ENCODE measurements at places on chromosomes 4 and X.

DNA sequence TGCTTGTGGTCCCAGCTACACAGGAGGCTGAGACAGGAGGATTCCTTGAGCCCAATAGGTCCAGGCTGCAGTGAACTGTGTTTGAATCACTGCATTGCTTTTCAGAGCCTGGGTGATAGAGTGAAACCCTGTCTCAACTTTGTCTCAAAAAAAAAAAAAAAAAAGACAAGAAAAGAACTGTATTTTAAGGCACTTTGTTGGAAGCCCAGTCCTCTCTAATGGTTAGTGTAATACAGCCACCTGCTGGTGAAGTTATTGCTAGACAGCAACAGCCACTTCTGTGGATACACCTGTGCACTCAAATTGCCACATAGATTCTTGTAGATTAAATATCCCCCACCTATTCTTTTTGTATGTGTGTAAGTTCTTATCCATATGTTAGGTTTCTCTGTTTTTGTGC lies 10.1 kb upstream of the FGG start:
- no peak for DNase-seq

DNA sequence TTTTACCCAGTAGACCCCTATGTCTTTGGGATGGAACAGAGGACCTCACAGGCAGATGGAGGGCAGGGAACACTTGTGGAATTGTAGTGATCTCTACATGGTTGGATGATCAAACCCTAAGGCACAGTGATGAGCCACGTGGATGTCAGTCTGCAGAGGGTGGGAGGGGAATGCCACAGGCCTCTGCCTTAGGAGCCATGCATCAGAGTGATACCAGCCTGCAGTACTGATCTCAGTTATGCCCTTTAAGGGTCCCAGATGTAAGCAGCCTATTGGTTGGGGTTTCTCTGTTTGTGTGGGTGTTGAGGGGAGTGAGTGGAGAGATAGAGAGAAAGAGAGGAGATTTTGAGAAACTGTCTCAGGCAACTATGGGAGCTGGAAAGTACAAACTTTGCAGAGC lies 39.9 kb upstream of the XAGE1B start:
- DNase-seq = no peak

DNA sequence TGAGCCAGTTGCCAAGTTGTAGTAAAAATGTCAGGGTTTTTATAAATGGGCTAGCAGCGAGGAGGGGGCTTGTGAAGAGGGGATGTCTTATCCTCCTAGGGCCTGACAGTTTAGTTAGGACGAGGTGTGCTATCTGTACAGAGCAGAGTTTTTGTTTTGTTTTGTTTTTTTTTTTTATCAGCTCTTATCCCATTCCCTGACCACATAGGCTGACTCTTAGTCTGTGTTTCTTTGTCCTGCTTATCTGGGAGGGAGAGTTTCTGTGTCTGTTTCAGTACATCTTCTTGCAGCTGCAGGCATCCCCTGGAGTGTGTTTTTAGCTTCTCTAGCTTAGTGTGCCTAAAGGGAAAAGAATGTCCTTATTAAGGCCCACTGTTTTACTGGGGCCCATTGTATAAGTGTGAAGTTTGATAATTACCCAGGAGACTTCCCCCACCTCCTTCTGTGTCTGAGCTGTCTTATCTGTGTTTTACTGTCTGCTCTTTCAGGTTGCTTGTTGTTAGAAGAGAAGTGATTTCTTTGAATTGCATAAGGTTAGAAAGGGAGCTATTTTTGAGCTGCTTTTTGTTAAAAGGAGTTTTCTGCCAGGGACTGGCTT lies 32.0 kb downstream of the PAGE2 start:
- no peak for DNase-seq

DNA sequence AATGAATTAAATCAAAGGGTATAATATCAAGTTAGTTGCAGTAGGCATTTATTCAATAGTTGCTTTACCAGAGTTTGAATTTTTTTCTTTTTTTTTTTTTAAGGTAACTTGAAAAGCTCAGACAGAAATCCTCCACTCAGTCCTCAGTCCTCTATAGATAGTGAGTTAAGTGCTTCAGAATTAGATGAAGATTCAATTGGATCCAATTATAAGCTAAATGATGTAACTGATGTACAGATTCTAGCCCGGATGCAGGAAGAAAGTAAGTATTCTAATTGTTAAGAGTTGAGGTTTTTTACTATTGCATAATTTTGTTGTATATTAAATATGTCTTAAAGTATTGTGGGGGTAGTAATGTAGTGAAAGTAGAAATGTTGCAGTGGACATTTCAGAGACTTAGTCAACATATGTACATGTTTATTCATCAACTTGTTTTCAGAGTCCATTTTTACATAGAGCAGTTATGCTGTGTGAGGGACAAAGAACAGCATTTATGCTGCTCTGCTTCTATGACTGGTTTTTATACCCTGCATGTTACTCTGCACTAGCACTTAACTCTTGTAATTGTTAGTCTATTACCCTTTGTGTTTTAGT lies 38.4 kb downstream of the SLAIN2 start:
- no peak for DNase-seq

DNA sequence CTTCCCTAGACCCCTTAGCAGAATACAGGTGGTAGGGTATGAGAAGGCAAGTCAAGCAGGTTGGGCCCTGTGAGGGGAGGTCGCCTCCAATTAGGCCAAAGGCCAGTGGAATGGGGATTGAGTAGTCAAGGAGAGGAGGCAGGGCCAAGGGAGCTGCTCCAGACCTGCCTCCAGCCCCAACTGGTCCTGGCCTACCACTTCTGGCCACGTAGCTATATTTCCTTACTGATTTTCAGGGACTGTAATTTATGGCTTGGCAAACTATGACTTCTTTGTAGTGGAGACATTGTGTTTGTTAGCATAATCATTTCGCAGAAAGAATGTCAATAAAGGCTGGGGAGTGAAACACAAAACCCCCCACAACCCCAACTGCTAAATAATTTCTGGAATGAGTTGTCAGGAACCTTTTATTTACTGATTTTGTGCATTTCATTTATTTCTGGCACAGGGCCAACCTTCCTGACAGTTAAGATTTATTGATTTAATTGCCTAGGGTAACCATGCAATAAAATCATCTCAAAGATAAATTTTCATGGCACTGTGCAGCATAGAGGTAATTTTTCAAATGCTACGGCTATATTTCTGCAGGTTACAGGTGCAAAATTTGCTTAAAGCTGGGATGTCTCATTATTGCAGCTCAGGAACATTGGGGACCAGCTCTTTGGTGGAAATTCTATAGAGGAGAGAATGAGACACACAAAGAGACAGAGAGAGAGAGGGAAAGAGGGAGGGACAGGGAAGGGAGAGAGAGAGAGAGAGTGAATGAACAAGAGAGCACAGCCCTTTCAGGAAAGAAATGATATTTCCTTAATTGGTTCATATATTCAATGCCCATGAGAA lies 494.9 kb downstream of the IDS start:
- peak; percentile 13 for DNase-seq

GRCh38 chrX:136488706-136489105 lies 959 bp downstream of the BRS3 start:
- DNase-seq = no peak

- DNase-seq = no peak
Measured at GRCh38 chr4:162485486-162485885, 321.7 kb upstream of the FSTL5 start.

DNA sequence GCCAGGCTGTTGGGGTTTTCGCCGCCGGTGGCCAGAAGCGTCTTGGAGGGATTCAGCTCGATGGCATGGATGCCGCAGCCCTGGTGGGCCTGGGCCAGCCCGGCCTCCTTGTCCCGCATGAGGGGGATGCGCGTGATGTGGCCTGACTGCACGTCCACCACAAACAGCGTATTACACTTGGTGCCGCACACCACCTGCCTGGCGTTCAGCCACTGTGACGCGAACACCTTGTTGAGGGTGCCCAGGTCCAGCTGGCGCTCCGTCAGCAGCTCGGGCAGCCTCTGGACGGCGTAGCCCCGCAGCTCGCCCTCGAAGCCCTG lies 728 bp downstream of the DCAF12L2 start:
- DNase-seq = no peak

GRCh38 chrX:105120463-105120862 lies 100.0 kb downstream of the TEX13A start:
- no peak for DNase-seq

GRCh38 chr4:175297965-175298565 lies 379.9 kb downstream of the ADAM29 start:
- DNase-seq = no peak

DNA sequence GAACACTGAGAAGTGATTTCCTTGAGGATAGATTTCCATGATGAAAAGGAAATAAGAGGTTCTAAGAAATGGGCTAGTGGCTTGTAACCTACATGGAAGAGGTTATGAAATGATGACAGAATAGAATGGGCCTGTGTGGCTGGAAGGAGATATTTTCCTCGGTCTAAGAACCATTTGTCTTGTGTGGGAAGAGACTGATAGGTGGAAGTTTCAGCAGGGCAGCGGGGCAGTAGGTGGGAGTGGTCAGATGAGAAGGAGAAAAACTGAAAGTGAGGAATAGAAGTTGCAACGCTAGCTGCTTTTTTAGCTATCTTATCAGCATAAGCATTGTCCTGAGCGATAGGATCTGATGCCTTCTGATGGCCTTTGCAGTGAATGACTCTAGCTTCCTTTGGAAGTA lies 211.4 kb upstream of the GALNT7 start:
- DNase-seq = no peak

GRCh38 chrX:10549280-10549679 lies 71.1 kb downstream of the MID1 start:
- DNase-seq = no peak

DNA sequence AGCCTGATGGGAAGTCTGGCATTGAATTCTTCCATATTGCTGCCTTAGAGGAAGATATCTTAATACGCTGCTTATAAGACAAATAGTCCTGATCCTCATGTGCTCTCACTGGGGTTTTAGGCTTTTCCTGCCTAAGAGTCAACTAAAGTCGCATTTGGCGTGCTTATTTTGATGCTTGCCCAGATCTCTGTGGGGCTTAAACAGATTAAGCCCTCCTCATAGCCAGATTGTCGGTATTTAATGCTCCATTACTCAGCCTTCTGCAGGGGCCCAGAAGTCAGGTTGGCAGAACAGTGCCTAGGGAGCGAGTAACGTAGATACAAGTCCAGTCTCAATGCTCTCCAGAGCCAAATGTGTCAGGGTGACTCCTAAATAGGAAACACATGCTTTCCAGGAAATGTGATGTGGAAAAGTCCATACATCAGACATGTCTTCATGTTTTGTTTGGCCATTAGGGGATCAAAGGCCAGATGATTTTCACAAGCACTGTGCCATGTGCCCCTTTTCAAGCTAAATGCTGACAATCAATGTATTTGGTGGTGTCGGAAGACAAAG lies 262.8 kb downstream of the PRDM5 start:
- no peak for DNase-seq

GRCh38 chr4:149161247-149161646 lies 654.4 kb downstream of the IQCM start:
- no peak for DNase-seq

DNA sequence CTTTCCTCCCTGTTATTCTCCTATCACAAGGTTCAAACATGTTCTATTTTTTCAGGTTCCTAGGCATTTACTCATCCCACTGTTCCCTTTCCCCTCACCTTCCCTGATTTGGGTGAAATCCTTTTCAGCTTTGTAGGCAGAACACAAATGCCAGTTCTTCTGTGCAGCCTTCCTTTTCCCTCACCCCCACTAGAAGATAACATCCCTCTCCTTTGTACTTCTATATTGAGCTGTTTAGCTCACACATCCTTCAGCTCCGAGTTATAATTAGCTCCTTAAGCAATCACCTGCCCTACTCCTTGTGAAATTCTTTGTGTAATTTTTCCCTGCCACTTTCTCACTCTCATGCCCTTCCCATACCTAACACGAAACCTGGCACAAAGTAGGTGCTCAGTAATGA lies 240.9 kb downstream of the AR start:
- no peak for DNase-seq

DNA sequence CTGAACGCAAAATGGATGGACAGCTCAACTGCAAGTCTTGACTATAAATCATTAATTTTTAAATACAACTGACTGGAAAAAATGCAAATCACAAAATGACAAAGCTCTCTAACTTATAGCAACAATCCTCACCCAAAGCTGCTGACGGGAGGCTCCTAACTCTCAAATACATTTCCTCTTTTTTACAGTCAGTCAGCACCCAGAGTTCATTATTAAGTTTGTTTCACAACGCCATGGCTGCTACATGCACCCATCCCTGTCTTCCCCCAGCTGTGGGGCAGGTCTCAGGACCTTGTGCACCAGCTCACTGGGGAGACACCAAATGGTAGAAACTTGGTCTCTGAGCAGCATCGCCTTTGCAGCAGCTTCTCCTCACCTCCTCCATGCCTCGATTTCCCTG lies 97.6 kb downstream of the SLC34A2 start:
- no peak for DNase-seq

DNA sequence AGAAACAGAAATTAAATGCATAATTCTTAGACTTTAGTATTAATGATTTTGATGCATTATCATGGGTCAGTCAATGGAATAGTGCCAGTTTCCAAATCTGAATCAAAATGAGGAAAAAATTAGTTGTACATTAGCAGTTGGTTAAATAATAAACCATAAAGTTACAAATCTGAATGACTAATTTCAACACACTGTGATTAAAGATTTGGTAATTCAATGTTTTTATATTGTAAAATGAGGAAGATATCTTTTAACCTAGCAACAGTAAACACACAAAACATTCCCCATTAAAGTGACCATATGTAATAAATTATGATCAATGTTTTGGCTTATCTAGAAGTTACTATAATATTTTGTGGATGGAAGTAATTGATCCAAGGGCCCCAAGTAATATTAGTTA lies 1.6 kb downstream of the FBXO8 start:
- no peak for DNase-seq

- no peak for DNase-seq
Measured at GRCh38 chr4:8345946-8346814, 76.6 kb downstream of the HTRA3 start.

GRCh38 chr4:174389439-174389838 lies 105.7 kb downstream of the CEP44 start:
- DNase-seq = no peak

DNA sequence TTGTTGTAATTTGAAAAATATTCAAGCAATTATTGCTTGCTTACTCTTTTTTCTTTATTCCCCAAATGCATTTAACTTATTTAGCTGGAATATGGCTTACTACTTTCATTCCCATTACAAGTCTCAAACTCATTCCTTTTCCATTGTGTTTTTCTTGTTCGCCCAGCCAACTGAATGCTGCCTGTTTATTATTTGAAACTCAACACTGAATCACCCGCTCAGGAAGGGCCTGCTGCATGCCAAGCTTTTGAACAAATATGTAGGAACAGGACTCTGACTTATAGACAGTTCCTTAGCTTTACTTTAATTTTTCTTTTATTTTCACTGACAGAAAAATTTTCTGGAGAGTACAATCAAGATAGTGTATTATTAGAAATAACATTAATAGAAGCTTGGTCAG lies 12.9 kb downstream of the PCDH18 start:
- no peak for DNase-seq

- DNase-seq = no peak
Measured at GRCh38 chrX:47296766-47297365, 64.1 kb downstream of the USP11 start.
